ENCODE measurements at places on chromosomes 6 and 20. TPM values are rescaled to one million over a fixed set of nuclear protein-coding genes. Genes with fewer than 3 reads are reported as not detected.

DNA sequence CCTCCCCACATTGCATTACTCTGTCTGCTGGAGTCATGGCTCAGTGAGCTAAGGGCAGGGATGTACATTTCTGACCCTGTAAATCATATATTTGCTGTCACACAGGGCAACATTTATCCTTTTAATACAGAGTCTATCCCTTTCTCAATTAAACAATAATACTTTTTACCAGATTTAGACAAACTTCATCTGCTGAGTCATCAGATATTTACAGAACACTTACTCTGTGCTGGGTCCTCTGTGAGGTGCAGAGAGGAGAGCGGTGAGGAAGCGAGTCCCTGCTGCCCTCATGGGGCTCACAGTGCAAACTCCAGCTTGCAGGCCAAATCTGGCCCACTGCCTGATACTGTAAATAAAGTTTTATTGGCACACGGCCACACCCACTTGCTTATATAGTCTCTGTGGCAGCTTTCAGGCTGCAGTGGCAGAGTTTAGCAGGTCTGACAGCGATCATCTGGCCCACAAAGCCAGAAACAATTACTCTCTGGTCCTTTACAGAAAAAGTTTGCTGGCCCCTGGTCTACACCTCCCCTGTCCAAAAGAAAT is 144.5 kb downstream of the CDH26 start:
- no peak for ATAC-seq

Gene MYLK4
- 0.21 TPM for total RNA-seq

DNA sequence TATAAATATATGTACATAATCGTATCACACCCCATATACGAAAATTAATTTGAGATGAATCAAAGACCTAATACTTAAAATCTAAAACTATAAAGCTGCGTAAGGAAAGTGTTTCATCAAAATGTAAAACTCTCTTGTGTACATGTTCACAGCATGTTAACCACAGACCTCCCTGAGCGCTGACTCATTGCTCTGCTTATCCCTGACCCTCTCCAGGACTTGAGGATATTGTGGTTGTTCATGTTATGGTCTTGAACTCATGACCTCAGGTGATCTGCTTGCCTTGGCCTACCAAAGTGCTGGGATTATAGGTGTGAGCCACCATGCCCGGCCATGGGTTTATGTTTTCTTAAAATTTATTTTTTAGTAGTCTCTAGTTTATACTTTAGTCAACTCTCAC is 14.2 kb downstream of the FAM83B start:
- ATAC-seq, result no peak

Gene DUSP15
- total RNA-seq, result not detected

Gene CDSN
- not detected for total RNA-seq

Gene NUS1
- total RNA-seq, result 43.5 TPM

DNA sequence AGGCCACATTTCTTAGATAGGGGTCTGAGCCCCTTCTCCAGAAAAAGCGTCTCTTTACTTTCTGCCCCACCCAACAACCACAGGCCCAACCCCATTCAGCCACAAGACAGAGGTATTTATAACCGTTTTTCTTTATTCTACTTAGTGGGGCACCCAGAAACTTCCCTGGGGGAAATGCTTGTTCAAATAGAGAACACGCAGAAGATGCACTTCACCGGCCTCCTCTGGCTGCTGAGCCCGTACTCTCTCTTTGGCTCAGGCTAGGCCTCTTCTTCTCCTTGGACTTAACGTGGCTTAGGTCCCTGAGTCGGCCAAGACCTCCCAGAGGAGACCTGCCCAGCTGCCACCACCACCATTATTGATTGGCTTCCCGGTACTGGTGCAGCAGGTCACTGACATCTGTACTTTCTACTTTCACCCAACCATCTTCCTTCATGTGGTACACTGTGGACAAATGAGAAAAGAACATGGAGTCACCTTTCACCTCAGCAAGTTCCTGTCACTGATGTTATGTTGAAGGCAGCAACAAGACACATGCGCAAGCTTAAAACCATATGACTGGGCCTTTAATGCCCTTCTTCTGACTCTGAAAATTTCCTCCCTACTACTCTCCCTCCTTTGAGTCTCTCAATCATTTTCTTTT is 2.2 kb upstream of the TAP2 start:
- peak; percentile 4 for ATAC-seq

DNA sequence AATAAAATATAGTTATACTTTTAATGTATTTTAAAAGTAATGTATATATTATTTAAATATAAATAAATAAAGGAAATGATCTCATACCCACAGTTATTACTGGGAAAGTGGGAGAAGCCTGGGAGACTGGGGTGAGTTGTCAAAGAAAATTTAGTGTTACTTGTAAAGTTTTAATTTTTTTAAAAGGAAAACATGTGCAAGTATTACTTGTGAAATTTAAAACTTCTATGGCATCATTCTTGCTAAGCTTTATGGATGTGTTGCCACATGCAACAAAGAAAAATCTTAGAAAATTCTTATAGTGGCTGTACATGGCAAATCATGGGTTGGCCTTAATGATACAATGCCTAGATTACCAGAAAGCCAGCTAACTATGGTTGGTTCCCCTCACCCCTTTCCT is 194.0 kb upstream of the KCNK16 start:
- no peak for ATAC-seq

Gene PXMP4
- total RNA-seq, result 6.7 TPM

DNA sequence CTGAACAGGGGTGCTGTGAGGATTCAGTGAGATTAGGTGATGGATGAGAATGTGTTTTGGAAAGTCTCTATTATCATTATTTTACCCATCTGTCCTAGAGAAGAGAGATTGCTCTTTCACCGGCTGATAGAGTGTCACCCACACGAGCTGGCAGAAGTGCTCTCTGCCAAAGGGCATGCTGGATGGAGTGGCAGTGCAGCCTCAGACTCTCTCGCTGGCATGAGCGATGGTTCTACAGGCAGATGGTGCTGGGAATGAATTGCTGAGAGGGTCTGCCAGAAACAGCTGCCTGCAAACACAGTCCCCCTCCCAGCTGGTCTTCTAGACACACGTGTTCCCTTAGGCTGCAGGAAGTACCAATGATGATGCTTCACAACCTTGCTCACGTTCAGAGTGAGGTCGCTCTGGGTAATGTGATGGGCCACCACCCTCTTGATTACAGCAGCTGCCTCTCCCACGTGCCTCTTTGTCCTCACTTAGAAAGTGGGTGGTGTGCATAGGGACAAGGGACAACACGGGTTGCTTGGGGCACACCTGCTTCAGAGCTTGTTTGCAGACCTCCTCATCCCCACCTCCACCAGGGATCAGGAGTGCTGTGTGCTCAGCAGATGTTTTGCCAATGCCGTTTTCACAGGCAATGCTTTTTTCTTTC is 84.7 kb downstream of the FOXA2 start:
- no peak for ATAC-seq

Gene ZC2HC1B
- not detected for total RNA-seq

DNA sequence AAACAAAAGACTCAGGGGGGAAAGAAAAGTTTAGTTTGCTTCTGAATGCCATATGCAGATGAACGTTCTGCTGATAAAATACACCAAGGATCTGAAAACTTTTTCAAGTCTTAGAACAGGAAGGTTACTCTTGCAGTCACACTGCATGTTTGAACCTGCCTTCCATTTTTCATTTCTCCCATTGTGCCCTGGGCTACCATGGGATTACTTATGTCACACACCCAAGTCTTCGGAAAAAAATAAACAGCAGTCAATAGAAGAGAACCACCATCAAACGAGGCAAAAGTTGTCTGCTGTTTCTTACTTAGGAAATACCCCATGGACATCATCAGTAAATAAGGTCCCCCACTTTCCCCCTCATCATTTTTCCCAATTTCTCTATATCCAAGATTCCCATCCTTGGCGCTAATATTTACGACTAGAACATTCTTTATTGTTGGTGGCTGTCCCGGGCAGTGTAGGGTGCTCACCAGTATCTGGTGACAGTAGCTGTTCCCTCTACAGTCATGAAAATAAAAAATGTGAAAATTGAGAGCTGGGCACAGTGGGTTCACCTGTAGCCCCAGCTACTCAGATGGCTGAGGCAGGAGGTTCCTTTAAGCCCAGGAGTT is 202.5 kb downstream of the BCAS1 start:
- ATAC-seq, result no peak

DNA sequence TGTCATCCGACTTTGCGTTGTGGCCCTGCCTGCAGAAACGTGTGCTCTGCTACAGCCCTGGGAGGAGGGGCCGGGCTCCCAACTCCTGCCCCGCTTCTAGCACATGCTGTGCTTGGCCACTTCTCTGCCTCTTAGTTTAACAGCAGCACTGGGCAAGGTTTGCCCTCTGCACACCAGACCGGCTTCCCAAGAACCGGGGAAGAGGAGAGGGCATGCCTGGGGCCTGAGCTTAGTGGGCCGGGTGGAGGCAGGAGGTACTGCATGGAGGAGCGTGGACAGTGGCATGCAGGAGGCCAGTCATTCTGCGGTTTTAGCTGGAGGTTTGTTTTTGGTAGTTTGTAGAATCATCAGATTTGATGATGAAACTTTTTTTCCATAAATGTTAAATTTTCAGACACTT is 45.5 kb downstream of the CEP43 start:
- no peak for ATAC-seq

DNA sequence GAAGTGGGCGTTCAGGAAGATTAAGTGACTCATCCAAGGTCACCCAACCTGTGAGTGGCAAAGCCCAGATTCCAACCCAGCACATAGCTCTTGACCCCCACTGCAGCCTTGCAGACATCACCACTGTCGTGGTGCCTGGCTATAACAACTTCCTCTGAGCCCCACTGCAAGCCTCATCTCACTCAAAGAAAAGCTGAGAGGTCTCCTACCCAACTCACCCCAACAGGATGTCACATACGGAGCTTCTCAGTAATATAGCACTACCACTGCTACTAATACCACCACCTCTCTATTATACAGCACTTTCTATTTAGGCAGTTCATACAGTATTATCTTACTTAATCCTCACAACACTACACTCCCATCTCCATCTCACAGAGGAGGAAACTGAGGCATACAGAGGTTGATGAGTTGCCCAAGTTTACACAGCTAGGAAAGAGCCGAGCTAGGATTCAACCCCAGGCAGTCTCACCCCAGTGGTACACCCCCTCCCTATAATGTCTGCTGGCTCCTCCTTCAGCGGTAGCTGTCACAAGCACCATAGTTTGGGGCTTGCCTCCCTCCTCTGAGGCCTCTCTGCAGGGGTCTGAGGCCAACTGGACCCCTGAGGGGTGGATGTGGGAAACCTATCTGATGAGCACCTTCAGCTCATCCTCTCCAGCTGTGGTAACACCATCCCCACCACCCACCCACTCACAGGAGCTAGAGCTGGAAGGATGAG is 19.5 kb downstream of the TFEB start:
- ATAC-seq, result peak; percentile 32

- no peak for ATAC-seq
Measured at GRCh38 chr6:90574610-90575009, 12.3 kb downstream of the MAP3K7 start.

GRCh38 chr20:32574296-32575226 is 10.6 kb downstream of the NOL4L start:
- peak; percentile 89 for ATAC-seq

DNA sequence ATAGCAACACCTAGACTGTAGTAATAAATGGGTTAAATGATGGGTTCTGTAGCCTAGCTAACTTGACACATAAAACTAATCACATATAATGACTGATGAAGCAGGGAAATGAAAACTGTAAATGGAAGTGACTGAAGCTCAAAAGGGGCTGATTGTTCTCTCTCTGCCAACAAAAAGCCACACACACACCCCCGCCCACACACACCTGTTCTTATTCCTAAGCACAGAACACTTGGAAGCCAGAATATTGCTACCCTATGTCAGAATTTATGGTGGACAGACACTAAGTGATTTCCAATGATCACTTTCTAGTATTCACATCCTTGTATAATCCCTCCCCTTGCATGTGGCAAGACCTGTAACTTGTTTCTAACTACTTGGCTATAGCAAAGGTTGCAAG is 603.5 kb downstream of the UTRN start:
- no peak for ATAC-seq

DNA sequence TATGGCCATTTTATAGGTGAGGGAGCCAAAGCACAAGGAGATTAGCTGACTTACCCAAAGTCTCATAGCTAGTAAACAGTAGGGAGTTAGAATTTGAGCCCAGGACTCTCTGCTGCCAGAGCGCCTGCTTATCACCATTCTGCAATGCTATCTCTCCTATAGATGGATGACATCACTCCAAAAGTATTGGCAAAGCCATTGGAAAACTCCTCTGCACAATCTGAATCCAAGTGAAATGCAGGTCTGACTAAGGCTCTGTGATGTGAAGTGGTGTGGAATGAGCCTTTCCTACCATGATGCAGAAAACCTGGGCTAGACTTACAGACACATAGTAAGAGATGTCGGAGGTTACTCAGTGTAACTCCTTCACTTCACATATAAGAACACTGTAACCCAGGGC is 106.3 kb downstream of the GRM1 start:
- no peak for ATAC-seq

DNA sequence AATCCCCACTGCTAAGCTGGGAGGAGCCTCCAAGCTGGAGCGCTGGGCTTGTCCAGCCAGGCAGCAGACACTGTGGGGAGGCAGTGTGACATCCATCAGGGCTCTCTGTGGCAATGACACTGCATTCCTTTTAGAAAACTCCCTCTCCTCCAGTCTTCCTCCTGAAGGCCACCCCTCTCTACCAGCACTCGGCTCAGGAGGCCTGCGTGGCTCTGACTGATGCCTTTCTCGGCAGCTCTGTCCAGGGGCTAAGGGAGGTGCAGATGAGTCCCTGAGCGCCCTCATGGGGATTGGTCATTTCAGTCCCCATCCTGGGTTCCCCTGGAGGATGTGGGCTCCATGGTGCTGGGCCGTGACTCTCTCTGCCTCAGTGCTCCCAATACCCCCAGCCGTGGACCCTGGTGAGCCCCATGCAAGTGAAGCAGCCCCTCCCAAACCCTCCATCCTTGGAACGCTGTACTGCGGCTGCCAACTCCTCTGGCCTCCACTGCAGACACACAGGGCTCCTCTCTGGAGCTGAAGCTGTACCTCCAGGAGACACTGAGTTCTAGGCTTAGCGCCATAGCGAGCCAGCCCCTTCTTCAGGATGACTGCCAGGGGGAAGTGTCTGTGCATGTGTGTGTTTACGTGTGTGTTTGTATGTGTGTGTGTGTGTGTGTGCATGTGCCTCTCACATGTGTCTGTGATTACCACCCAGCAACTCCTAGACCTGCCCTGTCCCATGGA is 209.6 kb downstream of the ERMARD start:
- ATAC-seq, result no peak

DNA sequence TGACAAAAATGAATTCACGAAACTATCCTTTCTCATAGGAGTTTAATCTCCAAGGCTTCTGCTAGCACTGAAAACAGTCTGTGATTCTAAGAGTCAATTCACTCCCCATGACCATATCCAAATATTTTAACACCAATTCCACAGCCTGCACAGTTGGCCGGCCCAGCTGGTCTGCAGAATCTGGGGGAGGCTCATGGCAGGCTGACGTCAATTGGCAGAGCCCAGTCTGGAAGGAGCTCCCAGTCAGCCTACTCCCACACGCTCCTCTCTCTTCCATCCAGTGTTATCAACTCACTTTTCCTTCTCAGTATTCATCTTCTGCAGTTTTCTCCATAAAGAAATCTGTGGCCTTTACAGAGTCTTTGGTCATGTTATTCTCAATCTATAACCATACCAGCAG is 111.0 kb downstream of the TBXT start:
- no peak for ATAC-seq

- no peak for ATAC-seq
Measured at GRCh38 chr6:12354499-12354898, 64.3 kb downstream of the EDN1 start.

Data from activated T-helper 17 cell treated with anti-CD3 and anti-CD28 coated beads, Interleukin-2, amount 50 U/mL, for 72 hours (primary cell).